T-helper 1 cell (primary cell): ENCODE measurements at places on chromosomes 6 and 20.

DNA sequence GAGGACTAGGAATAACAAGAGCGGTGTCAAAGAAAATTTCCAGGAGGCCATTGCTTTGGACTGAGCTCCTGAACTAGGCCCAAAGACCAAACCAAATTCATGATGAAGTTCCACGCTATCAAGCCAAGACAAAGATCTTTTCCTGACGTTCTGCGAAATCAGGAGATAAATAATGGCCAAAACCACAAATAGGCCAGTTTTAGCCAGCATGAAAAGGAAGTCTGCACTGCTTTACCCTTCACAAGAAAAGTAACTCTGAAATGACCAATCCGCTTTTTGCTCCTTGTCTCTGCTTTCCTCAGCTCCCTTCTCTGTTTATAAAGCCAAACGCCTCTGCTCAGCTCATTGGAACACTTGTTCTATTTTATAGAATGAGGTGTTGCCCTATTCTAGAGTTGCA, 6.7 kb downstream of the NCOA5 start:
- no peak for DNase-seq

- no peak for DNase-seq
These were observed 224.2 kb downstream of the CLIC5 start for GRCh38 chr6:45791211-45792168.

DNA sequence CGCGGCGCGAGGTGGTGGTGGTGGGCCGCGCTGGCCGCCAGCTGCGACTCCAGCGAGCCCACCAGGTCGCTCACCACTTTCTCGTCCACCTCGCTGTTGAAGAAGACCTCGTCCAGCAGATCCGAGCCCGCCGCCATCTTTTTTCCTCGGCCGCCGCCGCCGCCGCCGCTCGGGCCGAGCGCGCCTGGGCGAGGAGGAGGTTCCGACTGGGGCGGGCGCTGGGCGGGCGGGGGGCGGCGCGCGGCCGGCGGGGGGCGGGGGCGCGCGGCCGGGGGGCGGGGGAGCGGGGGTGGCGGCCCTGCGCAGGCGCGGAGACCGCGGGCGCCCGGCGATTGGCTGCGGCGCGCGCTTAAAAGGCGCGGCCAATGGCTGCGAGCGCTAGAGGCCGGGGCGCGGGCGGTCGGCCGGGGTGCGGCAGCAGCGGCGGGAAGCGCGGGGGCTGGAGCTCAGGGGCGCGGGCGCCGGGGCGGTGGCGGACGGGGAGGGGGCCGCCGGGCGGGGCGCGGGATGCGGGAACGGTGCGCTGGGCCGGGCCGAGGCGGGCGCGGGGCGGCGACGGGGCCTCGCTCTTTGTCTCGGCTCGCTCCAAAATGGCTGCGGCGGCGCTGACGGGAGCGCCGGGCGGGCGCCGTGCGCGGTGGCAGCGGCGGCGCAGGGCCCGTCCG, at the start of gene TAF4:
TSS of gene TAF4 (minus strand) at position 208 of the 665 bp plus-strand sequence. CDS start at position 137, 71 bp downstream.
- DNase-seq = peak; percentile 70

DNA sequence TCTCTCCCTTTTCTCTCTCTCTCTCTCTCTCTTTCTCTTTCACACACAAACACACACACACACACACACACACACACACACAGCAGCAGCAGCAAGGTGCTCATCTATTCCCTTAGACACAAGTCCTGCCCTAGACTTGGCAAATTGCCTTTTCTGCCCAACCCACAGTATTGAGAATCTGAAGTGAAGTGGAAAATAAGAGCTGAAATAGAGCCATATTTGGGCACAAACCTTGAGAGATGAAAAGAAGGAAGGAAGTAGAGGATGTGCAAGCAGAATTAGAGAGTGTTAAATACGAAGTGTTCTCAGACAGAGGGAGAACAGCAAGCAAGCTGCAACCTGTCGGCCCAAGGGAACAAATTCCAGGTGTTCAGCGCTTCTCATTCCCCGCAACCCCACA, 557.5 kb upstream of the NOX3 start:
- DNase-seq = no peak

DNA sequence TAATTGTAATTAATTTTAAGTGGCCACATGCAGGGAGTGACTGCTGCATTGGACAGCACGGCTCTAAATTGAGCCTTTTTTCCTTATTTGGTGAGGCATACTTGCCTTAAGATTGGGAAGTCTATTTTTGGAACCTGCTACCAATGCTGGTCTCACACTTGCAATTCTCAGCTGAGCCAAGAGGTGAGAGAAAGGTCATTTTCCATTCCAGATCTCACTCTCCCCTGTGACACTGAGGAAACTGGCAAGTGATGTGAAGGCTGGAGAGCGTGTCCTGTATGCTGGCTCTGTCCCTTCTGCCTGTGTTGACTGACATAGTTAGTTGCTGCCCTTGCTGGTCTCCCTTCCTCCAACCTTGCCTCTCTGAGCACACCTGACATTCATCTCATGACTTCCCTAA, 735 bp upstream of the MOG start:
- DNase-seq = no peak

DNA sequence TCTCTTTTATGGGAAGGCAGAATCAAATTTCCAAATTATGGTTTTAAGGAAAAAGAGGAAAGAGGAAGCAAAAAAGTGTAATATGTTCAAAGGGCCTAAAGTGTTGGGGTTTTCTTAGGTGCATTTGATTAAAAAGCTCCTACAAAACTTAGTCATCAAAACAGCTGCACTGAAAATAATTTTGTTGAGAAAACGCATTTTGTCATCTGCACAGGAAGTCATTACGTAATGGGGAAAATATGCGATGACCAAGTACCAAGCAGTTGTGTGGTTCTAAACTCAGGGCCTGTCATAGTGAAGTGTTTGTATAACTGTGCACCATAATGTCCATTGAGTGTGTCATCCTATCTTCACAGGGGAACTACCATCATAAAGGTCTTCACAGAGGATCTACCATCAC, 15.6 kb downstream of the HAO1 start:
- no peak for DNase-seq

- DNase-seq = no peak
These were observed 388.4 kb upstream of the GJE1 start for GRCh38 chr6:141744194-141744925.

- no peak for DNase-seq
These were observed 18.8 kb downstream of the PSMF1 start for GRCh38 chr20:1137236-1137635.

DNA sequence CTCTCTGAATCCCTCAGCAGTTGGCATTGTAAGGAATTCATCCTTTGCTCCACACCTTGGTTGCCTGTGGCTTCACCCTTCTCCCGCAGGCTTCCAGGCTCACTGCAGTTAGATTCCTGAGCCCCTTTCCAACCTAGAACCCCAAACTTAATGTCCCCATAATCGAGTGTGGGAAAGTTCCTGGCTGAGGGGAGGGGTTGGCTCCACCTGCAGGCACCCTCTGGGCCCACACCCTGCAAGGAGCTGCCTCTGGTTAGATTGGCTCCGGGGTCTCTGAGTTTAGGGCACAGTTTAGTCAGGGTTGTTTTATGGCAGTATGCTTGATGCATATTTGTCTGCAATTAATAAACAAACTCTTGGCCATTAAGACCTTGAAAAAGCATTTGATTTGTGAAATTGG, 63.4 kb downstream of the MTHFD1L start:
- DNase-seq = no peak

GRCh38 chr6:144876689-144877088, 591.6 kb downstream of the UTRN start:
- no peak for DNase-seq

DNA sequence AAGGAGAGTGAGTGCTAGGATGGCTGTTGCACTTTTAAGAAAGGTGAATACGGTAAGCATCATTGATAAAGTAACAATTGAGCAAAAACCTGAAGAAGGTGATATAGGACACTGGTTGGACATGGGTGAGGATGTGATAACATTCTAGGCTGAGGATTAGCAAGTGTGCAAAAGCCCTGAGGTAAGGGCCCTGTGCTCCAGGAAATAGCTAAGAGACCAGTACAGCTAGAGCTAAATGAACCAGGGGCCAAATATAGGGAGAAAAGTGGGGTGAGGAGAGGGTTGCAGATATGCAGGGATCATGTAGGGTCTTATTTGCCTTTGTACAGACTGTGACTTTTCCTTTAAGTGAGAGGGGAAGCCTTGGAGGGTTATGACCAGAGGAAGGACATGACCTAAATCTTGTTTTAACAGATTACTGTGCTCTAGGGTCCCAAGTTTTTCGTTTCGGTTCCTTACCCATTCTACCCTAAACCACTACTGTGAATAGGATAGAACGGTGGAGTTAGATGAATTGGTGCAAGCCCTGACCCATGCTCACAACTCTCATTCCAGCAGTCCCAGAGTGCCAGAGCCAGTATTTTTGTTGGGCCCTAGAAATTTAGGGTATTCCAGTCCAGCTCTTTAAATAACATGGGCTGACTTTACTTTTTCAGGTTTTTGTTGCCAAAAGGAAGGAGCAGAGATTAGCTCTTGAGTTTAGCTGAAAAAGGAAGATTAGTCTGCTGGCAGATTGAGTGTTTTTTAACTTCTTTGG, 10.7 kb downstream of the MAPK14 start:
- no peak for DNase-seq

DNA sequence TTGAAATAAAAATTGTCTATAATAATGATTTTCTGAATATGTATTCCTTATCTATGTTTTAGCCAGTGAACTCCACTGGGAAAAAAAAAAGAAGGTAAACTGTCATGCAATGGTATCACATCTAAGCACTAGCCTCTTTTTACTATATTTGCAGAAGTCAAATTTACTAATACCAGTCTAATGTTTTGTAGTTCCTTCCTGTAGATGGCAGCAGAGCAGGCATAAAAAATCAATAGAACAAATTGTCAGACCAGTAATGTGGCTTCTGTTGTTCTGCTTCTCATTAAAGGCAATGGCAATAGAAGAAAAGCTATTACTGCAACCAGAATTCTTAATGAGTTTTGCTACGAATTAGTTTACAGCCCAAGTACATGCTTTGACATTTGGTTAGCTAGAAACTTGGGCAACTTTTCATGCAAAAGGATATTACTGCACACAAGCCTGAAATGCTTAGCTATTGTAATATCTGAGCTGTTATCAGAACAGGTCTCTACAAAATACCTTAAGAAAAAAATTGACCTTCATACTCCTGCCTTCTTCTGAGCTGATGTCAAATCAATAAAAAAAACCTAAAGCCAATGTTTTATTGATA, 476.9 kb downstream of the KHDRBS2 start:
- DNase-seq = no peak

DNA sequence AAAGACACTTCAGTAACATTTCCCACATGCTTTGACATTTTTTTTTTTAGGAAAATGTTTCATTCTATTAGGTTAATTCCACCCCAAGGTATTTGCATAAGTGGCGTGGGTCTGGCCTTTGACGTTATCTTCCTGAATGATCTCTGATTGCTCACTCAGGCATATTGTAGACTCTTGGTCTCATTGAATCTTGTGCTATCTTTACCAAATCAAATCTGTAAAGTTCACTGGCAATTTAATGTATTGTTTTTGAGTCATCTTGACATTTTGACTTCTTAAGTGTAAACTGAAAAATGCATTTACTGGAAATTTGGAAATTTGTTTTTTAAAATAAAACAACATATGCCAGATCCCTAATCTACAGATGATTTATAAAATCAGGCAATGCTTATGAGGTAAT, 16.0 kb upstream of the VIP start:
- no peak for DNase-seq

DNA sequence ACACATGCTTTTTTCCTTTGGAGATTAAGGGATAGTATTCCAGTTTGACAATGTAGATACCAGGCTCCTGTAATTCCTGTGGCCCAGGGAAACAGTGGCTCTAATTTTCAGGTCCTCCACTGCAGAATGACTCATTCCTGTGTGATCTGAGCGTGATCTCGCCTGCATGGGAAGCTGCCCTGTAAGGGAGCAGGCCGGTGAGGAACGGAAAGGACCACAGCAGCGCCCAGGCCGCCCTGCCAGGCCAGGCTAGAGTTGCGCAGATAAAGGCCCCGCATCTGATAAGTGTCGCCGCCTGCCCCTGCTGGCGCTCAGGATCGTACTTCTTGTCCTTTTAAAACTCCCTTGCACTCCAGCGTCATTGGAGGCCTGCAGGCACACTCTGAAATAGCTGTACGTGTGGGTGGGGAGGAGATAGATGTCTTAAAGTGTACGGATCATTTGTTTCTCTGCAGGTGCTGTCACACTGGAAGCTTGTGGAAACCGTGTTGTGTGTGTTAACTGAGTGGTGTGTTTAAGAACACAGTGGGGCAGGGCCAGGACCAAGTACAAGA, 60.7 kb downstream of the SYNJ2 start:
- DNase-seq = no peak

DNA sequence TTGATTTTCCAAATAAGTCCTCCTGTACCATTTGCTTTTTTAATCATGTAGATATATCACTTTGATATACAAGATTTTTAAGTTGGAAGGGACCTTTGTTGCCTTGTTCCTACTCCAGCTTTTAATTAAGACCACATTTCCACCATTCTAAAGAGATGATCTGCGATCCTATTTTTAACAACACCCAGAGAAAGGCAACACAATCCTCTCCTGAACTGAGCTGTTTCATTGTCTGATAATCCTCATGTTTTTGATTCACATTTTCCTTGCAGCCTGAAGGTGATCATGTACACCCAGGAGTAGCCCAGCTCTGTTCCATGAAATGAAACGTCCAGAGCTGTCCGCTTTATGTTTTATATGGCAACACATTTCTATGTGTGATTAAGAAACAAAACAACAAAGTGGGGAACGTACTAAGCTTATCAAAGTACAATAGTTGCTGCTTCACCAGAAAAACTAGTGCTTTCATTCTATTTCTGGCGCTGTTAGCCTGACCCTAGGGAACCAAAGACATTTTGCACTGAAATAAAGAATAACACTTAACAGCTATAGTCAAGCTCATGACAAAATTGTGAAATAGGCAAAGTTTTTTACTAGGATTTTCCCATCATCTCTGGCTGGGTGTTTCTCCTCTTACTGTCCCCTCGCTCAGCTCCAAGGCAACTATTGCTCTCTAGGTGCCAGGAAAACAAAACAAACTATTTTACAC, 22.6 kb upstream of the TRAF3IP2 start:
- no peak for DNase-seq

DNA sequence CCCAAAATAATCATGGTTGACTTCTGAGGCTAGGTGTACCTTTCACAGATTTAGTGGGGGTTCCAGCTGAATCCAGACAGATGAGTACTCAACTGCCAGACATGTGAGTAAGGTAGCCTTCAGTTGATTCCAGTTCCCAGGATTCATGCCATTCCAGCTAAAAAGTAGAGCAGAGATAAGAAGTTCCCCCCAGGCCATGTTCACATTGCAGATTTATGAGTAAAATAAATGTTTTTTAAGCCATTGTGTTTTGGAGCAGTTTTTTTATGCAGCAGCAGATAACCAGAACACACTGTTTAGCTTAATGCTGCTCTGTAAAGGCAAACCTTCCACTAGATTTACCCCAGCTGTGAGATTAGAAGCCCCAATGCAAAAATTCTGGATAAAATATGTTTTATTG, 245.0 kb downstream of the RFPL4B start:
- no peak for DNase-seq

DNA sequence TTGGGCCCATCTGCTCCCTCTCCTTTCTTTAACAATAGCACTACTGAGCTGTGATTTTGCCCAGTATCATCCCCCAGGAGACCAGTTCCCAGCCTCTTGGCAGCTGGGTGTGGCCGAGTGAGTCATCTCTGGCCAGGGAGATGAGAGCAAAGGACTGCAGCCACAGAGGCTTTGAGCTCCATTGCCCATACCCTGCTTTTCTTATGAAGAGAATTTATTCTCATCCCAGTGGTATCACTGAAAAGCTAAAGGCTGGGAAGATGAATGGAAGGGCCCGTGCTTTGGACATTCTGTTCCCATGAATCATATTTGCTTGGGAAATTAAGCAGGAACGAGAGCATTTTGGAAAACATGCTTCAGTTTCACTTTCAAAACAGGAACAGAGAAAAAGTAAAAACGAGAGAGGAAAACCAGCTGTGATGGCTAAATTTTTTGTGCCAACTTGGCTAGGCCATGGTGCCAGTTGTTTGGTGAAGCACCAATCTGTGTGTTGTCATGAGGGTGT, 14.9 kb downstream of the CST3 start:
- no peak for DNase-seq

GRCh38 chr6:45421709-45422502, 44.2 kb upstream of the SUPT3H start:
- DNase-seq = peak; percentile 54
